Stimulated activated CD4-positive, alpha-beta T cell treated with anti-CD3 and anti-CD28 coated beads, Interleukin-15, amount 100 ng/mL, for 1 hour (primary cell): ENCODE measurements at places on chromosomes 6 and 20.

DNA sequence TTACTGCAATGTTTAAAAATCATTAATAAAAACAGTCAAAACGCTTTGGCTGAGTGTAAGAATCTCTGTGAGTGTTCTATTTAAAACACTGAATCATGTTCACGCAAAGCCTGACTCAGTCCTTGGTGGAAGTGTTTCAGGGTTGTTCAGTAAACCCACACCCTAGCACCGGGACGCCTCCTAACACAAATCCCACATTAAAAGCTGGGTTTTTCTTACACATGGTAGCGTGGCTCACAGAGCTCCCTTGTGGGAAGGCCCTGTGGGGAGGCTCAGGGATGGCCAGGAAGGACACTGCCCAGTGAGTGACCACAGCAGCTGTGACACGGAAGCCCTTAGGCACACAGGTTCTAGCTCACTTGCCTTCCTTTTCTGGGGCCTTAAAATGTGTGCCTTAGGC, 80.2 kb downstream of the GMPR start:
- no peak for DNase-seq

DNA sequence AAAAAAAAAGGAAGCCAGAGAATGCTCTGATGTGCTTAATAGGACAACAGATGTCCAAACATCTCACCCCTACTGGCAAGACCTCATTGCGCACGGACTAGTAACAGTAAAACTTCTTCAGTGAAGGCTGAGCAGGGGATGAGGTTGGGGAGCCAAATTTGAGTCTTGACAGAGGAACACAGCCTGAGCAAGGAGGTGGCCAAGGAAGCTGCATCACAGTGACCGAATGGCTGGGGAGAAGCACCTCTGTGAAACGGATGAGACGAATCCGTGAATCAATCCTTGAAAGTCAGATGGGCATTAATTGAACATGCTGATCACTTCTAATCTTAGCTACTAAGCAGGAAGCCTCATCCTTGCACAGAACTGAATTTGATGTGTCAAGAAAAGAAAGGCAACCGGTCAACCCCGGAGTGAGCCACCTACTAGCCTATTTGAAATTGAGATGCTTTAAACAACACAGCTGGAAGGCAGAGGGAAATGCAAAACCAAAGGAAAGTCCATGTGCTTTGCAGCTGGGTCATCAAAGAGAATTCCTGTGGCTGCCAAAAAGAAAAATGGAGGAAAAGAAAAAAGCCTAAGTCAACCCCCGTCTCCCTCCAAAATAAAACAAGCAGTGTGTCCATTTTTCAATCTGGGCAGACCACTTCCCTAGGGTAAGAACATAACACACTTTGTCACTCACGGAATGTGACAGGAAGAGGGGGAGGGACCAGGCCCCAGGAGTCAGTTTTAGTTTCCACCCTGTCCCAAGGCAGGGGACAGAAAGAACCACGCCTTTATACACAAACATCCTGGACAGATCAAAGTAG, 29.5 kb downstream of the PXDC1 start:
- DNase-seq, result no peak

DNA sequence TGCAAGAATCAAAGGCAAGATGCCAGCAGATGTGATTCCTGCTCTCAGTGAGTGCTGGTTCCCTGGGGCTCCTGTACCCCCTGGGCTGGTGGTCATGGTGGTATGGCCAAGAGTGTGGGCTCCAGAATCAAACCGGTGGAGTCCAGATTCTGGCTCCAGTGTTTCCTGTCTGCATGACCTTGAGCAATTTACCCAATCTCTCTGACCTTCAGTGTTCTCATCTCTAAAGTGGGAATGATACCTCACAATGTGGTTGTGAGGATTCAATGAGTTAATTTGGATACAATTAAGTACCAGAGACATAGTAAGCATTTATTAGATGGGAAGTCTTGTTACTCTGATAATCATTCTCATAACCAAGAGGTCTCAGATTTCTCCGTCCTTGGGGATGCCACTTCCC, 218.4 kb upstream of the JARID2 start:
- no peak for DNase-seq

GRCh38 chr6:16060039-16060438, 68.8 kb upstream of the MYLIP start:
- DNase-seq, result no peak

GRCh38 chr6:168637834-168638233, 196.8 kb downstream of the SMOC2 start:
- DNase-seq, result no peak

DNA sequence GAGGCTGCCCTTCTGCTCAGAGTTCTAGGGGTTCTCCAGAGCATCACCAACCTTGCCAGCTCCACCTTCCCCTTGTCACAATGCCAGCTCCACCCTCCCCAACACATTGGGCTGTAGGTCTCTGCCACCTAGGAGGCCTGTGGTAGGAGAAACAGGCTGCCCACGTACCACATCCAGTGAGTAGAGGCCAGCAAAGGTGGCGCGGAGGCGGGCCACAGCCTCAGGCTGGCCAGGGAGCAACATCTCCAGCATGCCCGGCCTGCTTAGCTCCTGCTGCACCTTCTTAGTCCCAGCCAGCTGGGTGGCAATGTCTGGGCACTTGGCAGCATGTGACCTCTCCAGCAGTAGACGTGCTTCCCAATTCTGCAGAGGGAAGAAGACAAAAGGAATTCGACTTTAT, 23.8 kb downstream of the GSS start:
- DNase-seq, result no peak

DNA sequence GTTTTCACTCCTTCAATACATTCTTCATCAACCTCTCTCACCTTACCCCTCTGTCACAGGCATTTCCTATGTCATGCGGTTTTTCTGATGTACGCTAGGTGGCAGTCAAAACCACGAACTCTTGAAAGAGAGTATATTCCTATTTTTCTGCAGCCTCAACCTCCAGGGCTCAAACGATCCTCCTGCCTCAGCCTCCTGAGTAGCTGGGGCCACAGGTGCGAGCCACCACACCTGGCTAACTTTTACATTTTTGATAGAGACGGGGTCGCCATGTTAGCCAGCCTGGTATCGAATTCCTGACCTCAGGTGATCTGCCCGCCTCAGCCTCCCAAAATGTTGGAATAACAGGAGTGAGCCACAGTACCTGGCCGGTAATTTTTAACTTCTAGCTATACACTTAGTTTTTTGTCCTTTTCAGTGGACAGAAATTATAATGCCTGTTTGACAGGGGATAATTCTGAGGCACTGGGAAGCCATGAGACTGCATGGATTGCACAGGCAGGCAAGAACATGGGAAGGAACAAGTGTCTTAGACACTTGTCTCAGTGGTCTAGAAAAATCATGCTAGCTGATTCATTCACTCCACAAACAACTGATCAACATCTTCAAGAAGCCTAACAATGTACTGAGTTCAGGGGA, 22.5 kb upstream of the HFE start:
- DNase-seq, result no peak

- no peak for DNase-seq
These were observed 241.0 kb downstream of the QKI start for GRCh38 chr6:163655217-163656121.

GRCh38 chr6:40774932-40775331, 187.8 kb upstream of the LRFN2 start:
- DNase-seq, result no peak

GRCh38 chr6:147759093-147759492, 250.6 kb downstream of the SAMD5 start:
- DNase-seq, result no peak

DNA sequence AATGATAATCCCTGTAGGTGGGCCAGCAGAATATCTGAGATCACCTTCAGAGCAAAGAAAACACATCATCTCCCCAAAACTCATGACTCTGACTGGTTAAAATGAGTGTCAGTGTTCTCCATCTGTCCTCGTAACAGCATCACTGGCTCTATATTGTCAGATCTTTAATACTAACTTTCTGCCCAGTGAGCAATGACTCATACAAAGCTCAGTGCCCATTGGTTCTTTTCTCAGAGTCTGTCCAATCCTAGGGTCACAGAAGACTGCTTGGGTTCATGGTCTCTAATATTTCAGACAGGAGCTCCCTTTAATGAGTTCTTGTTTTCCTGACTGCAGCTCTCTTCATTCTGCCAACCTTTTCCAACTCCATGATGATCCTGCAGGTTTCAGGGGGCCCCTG, 36.4 kb downstream of the HLA-DPB1 start:
- no peak for DNase-seq

DNA sequence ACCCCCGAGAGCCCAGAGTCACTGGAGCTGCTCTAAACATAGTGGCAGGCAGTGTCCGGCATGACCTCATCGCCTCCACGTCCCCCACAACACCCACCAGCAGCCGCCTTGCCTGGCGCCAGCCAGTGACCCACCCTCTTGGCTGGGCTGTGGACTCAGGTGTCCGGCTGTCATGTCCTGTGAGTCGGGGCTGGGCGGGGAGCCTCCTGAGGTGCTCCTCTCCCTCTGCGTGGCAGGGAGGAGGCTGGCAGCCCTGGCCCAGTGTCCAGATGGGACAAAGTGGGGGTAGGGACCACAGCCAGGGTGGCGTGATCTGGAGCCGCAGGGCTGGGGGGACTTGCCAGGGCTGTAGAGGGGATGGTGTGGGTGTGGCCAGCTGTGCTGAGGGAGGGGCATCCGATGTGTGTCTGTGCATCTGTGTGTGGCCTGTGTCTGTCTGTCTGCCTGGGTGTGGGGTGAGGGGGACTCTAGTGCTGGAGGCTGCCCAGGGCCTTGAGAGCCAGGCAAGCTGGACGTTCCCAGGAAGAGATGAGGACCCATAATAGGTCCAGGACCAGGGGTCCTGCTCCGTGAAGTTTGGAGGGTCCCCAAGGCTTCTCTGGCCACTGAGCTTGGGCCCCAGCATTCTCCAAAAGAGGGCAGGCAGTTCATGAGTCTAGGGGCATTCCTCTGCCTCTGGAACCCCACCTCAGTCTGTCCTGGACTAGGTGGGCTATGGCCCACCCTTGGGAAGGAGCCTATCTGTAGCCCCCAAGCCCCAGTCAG, 2.3 kb upstream of the SOX18 start:
- no peak for DNase-seq

DNA sequence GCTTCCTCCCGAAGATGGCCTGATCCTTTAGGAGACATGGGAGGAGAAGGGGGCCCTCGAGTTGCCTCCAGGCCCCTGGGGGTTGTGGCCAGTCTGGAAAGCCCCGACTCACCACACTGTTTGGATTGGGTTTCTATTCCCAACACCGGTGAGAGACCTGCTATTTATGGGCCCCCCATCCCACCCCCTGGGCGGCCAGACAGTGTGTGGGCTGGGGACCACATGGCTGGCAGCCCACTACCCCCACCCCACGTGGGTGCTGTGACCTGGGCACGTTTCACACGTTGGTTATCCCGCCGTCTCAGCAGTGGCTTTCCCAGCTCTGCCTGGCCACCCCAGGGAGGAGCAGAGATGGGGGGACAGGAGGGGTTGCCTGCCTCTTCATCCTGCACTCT, 116.1 kb downstream of the VEGFA start:
- no peak for DNase-seq

- DNase-seq, result no peak
These were observed 12.5 kb downstream of the UCKL1 start for GRCh38 chr20:63943808-63944077.
